CD4-positive, alpha-beta memory T cell (primary cell): ENCODE measurements at places on chromosomes 4 and X.

GRCh38 chr4:76594173-76594572 is 159.1 kb downstream of the SHROOM3 start:
- H3K4me1 ChIP-seq, result no peaks in the 10 kb centered on the region
- DNase-seq, result no peak
- no peaks in the 10 kb centered on the region for H3K36me3 ChIP-seq
- no peaks in the 10 kb centered on the region for H3K27me3 ChIP-seq
- no peak overlapping the region for H3K27ac ChIP-seq
- H3K4me3 ChIP-seq, result no peak overlapping the region

GRCh38 chr4:147078875-147079658 is 133.4 kb upstream of the TTC29 start:
- no peak overlapping the region for H3K4me3 ChIP-seq
- DNase-seq, result no peak
- H3K4me1 ChIP-seq, result no peaks in the 10 kb centered on the region
- H3K27me3 ChIP-seq, result no peaks in the 10 kb centered on the region
- H3K27ac ChIP-seq, result no peak overlapping the region
- H3K36me3 ChIP-seq, result no peaks in the 10 kb centered on the region

GRCh38 chr4:150268444-150268843 is 190.2 kb downstream of the DCLK2 start:
- no peak overlapping the region for H3K27ac ChIP-seq
- peaks cover 20% of the 10 kb centered on the region for H3K36me3 ChIP-seq
- no peaks in the 10 kb centered on the region for H3K4me1 ChIP-seq
- no peak overlapping the region for H3K4me3 ChIP-seq
- no peak for DNase-seq

DNA sequence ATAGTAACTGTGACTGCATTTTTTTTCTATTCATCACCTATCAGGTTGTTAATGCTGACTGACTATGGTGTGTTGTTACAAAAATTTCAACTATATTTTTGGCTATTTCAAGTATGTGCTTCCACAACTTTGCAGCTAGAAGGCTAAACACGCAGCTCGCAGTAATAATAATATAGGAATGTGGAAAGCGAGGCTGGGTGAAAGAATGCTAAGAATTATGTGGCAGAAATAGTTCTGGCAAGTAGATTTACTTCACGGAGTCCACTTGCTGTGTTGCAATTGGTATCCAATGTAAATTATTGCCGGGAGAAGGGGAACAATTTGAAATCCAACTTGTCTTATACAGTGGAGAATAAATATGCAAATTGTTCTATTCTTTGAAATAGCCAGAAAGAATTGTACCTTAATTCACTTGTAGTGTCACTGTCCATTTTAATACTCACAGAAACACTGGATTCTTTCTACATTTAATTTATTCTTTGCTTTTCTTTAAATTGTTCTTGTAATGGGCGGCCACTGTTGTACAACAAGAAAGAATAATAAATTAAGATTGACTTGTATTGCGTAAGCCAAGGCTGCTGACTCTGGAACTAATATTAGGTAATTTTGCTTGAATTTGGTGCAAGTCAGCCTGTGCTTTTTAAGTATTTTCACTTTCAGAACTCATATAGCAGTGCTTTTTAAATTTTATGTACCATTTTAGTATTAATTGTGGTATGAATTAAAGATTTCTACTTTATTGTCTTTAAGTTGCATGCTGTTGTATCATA is 154.9 kb downstream of the FRMPD4 start:
- no peaks in the 10 kb centered on the region for H3K4me1 ChIP-seq
- DNase-seq, result no peak
- no peaks in the 10 kb centered on the region for H3K36me3 ChIP-seq

- no peak overlapping the region for H3K27ac ChIP-seq
- no peaks in the 10 kb centered on the region for H3K36me3 ChIP-seq
- no peaks in the 10 kb centered on the region for H3K4me1 ChIP-seq
- no peak for DNase-seq
These were observed 47.5 kb upstream of the SCRG1 start for GRCh38 chr4:173446416-173446815.

GRCh38 chrX:150236327-150236726 is 126.8 kb upstream of the MAMLD1 start:
- H3K27me3 ChIP-seq, result no peaks in the 10 kb centered on the region
- no peaks in the 10 kb centered on the region for H3K4me1 ChIP-seq
- no peak for DNase-seq
- H3K4me3 ChIP-seq, result no peak overlapping the region

DNA sequence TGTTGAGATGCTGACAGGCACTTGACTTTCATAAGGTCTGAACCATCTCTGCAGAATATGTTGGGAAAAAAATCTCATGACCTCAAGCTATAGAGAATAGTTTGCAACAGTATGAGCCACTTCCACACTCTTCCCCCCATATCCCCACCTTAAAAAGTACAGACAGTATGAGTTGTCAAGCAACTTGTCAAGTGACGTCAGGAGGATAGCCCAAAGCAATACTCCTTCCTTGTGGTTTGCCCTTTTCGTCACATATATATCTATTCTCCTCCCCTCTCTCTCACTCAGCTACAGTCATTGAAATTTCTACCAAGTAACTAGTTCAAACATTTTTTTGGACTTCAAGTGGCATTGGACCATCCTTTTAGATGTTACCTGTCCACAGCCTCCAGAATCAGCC is 67.7 kb downstream of the MCF2 start:
- no peak overlapping the region for H3K4me3 ChIP-seq
- H3K27ac ChIP-seq, result no peak overlapping the region
- H3K4me1 ChIP-seq, result no peaks in the 10 kb centered on the region
- H3K36me3 ChIP-seq, result no peaks in the 10 kb centered on the region

DNA sequence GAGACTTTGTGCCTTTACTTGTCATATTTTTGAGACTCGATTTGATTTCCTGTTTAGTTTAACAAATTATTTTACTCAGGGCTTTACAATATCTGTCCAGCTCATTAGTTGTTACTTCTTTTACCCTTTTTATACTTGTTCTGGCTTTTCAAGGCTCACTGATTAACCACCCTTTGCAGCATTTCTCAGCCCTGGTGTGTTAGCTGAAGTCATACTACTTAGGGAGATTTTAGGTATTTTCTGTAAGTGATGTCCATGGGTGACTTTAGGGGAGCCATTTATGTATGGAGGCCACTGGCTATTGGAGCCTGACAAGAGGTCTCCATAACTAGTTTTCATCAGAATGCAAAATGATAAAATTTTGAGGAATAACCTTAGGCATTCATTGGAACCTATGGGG is 147.2 kb downstream of the RPA4 start:
- H3K27ac ChIP-seq, result no peak overlapping the region
- no peaks in the 10 kb centered on the region for H3K36me3 ChIP-seq
- no peaks in the 10 kb centered on the region for H3K4me1 ChIP-seq
- no peak for DNase-seq

DNA sequence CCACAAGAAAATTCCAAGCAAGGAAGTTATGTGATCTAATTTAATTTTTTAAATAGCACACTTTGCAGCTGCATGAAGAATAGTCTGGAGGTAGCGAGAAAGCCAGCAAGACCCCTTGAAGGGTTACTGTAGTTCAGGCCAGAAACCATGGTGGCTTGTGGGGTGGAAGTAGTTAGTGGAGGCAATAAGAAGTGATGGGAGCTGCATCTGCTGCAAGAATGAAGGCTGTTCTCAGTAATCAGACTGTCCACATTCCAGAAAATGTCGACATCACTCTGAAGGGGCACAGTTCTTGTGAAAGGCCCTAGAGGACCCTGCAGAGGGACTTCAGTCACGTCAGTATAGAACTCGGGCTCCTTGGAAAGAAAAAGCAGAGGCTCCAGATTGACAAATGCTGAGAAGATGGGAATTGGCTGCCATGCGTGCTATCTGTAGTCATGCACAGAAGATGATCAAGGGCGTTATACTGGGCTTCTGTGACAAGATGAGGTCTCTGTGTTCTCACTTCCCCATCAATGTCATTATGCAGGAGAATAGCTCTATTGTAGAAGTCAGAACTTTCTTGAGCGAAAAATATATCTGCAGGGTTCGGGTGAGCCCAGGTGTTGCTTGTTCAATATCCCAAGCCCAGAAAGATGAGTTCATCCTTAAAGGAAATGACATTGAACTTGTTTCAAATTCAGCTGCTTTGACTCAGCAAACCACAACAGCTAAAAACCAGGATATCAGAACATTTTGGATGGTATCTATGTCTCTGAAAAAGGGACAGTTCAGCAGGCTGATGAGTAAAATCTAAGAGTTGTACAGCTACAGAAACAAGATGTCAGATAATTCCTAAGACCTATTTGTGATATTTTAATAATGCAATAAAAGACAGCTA is 254.2 kb downstream of the CBR4 start:
- no peak overlapping the region for H3K4me3 ChIP-seq
- DNase-seq, result no peak
- H3K4me1 ChIP-seq, result no peaks in the 10 kb centered on the region
- H3K36me3 ChIP-seq, result no peaks in the 10 kb centered on the region
- H3K27me3 ChIP-seq, result no peaks in the 10 kb centered on the region
- H3K27ac ChIP-seq, result no peak overlapping the region

GRCh38 chr4:82397527-82397926 is 23.7 kb upstream of the HNRNPD start:
- H3K36me3 ChIP-seq, result no peaks in the 10 kb centered on the region
- no peaks in the 10 kb centered on the region for H3K27me3 ChIP-seq
- H3K4me3 ChIP-seq, result no peak overlapping the region
- DNase-seq, result no peak

- H3K36me3 ChIP-seq, result no peaks in the 10 kb centered on the region
- no peak for DNase-seq
- H3K27ac ChIP-seq, result no peak overlapping the region
These were observed 67.1 kb downstream of the ABCG2 start for GRCh38 chr4:88091378-88091777.

GRCh38 chrX:11419102-11419501 is 125.9 kb downstream of the AMELX start:
- H3K27me3 ChIP-seq, result no peaks in the 10 kb centered on the region
- no peaks in the 10 kb centered on the region for H3K36me3 ChIP-seq
- no peaks in the 10 kb centered on the region for H3K4me1 ChIP-seq

- no peaks in the 10 kb centered on the region for H3K4me1 ChIP-seq
- H3K36me3 ChIP-seq, result peaks cover 9% of the 10 kb centered on the region
- no peaks in the 10 kb centered on the region for H3K27me3 ChIP-seq
- DNase-seq, result peak; percentile 45
- H3K4me3 ChIP-seq, result no peak overlapping the region
These were observed 43.7 kb downstream of the NSG1 start for GRCh38 chr4:4430492-4431195.

- no peaks in the 10 kb centered on the region for H3K27me3 ChIP-seq
- no peaks in the 10 kb centered on the region for H3K36me3 ChIP-seq
- no peak overlapping the region for H3K4me3 ChIP-seq
- no peaks in the 10 kb centered on the region for H3K4me1 ChIP-seq
- no peak for DNase-seq
- no peak overlapping the region for H3K27ac ChIP-seq
These were observed 7.4 kb downstream of the HTT-AS start for GRCh38 chr4:3066836-3067400.

DNA sequence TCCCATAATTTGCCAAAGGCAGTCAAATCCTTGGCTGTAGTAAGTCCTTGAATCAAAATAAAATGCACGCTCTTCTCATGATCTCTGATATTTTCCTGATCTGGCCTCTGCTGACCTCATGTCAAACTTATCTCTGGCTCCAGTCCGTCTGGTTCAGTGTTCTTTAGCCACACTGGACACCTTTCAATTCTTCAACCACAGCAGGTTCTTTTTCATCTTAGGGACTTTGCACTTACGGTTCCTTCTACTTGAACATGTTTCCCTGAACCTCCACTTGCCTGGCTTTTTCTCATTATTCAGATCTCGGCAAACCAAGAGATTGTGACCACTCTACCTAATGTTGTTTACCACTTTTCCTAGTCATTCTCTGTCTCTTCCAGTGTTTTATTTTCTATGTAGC is 10.3 kb downstream of the ENPEP start:
- DNase-seq, result no peak
- no peaks in the 10 kb centered on the region for H3K4me1 ChIP-seq
- no peaks in the 10 kb centered on the region for H3K27me3 ChIP-seq
- H3K27ac ChIP-seq, result no peak overlapping the region
- no peak overlapping the region for H3K4me3 ChIP-seq
- no peaks in the 10 kb centered on the region for H3K36me3 ChIP-seq

DNA sequence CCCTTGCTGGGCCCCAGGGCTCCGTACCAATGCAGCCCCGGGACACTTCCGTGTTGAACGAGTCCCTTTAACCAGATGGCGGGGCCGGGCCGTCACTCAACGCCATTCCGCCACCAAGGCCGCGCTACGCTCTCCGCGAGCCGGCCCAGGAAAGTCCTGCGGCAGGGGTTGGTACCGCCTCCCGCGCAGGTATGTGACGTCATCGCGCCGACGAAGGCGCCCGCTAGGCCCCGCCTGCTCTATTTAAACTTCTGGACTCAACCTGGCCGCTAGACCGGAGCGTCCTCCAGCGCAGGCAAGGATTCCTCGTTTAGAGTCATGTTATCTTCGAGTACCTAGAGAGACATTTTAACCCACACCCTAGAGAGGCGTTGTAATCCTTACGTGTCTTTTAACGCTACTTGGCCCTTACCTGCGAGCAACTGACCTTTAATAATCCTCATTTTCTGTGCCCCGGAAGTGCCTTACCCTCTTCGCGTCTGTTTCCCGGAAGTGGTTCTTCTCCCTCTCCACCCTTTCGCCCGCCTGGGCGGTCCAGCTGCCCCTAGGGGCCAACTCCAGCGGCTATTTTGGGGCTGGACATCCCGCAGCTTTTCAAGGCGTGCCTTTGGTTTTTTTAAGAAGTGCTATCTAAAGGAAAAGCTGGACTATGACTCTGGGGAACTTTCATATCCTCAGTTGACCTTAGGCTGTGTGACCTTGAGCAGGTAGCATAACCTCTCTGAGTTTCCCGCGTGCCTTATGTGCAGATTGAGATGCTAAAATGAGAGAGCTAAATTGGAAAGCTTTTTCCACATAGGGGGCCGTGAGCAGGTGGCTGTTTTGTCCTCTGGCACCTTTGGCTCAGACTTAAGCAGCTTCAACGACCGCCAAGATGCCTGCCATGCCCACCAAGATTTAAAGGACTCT is at the start of gene PNPLA4:
Gene PNPLA4 (minus strand): TSS at position 155 of the 909 bp plus-strand sequence. CDS start 1,294 bp downstream, outside the sequence.
- H3K36me3 ChIP-seq, result no peaks in the 10 kb centered on the region
- peak within 1 kb of the TSS; percentile 78 for H3K27ac ChIP-seq
- peaks cover 18% of the 10 kb centered on the region for H3K4me1 ChIP-seq
- H3K4me3 ChIP-seq, result peak within 1 kb of the TSS; percentile 73
- H3K27me3 ChIP-seq, result no peaks in the 10 kb centered on the region

DNA sequence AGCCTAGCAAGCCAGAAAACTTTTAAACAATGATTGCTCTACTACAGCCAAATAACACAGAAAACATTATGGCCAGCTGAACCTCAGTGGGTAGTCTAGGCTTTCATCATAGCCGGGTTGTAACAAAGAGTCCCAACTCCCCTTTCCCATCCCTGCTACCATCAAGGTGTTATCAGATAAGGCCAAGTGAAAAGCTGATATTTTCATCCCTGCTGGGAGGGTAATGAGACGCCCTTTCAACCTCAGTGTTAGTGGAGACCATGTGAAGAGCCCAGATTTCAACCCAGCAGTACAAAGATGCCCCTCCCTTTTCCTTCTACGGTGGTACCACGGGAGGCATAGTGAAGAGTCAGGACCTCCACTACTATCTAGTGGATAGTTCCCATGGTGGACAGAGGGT is 433.7 kb downstream of the GPM6A start:
- H3K36me3 ChIP-seq, result no peaks in the 10 kb centered on the region
- H3K4me3 ChIP-seq, result no peak overlapping the region
- DNase-seq, result no peak
- no peak overlapping the region for H3K27ac ChIP-seq
- no peaks in the 10 kb centered on the region for H3K27me3 ChIP-seq

GRCh38 chr4:153933915-153934687 is 145.2 kb upstream of the SFRP2 start:
- H3K36me3 ChIP-seq, result no peaks in the 10 kb centered on the region
- no peak for DNase-seq
- peaks cover 8% of the 10 kb centered on the region for H3K4me1 ChIP-seq

GRCh38 chrX:46754036-46754435 is 4.9 kb downstream of the SLC9A7 start:
- H3K27me3 ChIP-seq, result no peaks in the 10 kb centered on the region
- H3K36me3 ChIP-seq, result no peaks in the 10 kb centered on the region
- DNase-seq, result no peak
- no peak overlapping the region for H3K27ac ChIP-seq
- H3K4me3 ChIP-seq, result no peak overlapping the region
- H3K4me1 ChIP-seq, result no peaks in the 10 kb centered on the region
